Stimulated activated CD8-positive, alpha-beta memory T cell treated with anti-CD3 and anti-CD28 coated beads, Interleukin-15, amount 100 ng/mL, for 4 hours (primary cell): ENCODE measurements at places on chromosomes 7 and 10.

DNA sequence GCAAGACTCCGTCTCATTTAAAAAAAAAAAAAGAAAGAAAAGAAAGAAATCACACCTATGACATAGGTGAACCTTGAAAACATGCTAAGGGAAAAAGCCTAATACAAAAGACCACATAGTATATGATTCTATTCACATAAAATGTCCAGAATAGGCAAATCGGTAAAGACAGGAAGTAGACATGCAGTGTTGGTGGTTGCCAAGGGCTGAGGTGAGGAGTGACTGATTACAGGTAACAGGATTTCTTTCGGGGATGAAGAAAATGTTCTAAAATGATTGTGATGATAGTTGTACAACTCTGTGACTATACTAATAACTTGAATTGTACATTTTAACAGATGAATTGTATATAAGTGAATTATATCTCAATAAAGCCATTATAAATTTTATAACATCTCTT lies 3.3 kb downstream of the XPNPEP1 start:
- DNase-seq: no peak

DNA sequence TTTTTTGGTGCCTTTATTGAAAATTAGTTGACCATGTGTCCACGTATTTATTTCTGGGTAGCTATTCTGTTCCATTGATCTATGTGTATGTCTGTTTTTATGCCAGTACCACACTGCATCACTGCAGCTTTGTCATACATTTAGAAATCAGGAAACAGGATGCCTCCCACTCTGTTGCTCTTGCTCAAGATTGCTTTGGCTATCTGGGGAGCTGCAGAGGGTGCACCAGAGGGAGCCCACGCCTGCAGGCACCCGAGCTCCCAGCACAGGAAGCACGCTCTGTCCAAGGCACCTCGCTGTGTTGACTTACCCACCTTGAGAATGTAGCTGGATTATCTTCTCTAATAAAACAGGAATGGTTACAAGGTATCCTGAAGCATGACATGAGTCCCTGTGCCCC lies 301.7 kb downstream of the TCERG1L start:
- DNase-seq: no peak

DNA sequence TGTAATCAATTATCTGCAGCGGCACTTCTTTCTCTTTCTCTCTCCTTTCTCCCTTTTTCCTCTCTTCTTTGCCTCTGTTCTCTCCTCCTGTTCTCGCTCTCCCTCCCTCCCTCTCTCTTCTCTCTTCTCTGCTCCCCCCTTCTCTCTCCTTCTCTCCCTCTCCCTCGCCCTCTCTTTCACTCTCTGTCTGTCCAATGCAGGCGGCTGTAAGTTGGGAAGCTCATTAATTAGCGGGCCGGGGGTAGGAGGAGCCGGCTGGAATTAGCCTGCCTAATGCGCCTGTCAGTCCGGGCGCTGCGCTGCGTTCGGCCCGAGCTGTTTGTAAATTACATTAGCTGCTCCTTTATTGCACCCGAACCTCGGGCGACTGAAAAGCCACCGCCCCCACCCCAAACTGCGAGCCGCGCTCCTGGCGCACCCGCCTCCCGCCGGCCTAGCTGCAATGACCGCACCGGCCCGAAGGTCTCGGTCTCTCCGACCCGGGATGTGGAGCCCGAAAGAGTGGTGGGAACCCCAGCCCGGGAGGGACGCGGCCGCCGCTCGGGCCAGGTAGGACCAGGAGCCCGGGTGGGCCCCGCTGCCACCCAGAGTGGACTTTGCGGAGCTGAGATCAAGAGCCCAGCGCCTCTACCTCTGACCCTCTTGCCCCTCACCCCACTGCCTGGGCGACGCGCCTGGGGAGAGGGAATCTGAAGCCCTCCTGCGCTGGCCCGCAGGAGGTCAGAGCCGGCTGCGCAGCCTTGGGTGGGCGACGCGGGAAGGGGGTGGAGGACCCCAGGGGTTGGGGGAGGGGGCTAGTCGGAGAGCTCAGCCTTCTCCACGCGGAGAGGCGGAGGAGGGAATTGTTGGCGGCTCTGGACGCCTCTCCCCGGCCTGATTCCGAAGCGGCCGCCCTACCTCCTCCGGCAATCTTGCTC lies at the start of gene LBX1:
TSS of gene LBX1 (minus strand) at position 198 of the 917 bp plus-strand sequence. CDS start 648 bp downstream, outside the sequence.
- no peak for DNase-seq

- DNase-seq: no peak
Observed at GRCh38 chr7:47666164-47666862, 84.4 kb upstream of the TNS3 start.

DNA sequence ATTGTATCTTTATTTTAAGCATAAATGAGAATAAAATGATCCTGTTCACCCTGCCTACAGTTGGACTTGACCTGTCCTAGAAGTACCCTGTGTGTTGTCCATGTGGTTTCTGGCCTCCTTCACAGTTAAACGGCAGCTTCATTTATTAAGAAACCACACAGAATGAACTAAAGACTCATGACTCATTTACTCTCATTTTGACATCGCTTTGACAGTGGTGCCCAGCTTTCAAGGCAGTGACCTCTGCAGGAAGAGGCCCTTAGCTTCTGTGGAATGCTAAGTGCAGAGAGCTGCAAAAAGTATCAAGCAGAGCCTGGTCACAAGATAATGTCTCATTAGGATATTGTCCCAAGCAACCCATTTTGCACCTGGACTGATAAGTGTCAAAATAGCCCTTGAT lies 93.4 kb downstream of the AVL9 start:
- no peak for DNase-seq

- DNase-seq: no peak
Observed at GRCh38 chr10:1536341-1536740, 201.0 kb downstream of the ADARB2 start.

- DNase-seq: no peak
Observed at GRCh38 chr10:86936661-86937501, 20.5 kb downstream of the MMRN2 start.

GRCh38 chr10:10662716-10663408 lies 354.8 kb upstream of the CELF2 start:
- DNase-seq: no peak

- no peak for DNase-seq
Observed at GRCh38 chr10:46308666-46309450, 22.1 kb downstream of the ANTXRL start.

DNA sequence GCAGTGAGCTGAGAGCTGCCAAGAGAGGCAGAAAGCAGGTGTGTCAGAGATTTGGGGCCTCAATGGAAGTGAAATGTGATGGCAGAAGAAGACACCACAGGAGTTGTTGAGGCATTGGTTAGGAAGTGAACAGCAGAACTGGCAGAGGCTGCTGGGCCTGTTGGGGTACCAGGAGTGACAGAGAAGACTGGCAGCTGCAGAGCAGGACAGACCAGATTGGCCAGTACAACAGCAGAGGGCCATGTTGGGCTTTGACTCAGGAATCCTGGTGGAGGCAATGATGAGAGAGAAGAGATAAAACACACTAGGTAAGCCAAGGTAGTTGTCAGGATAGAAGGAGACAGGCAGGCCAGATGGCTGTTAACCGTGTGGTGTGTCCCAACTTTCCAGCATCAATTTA lies 19.9 kb upstream of the HERPUD2 start:
- DNase-seq: no peak

DNA sequence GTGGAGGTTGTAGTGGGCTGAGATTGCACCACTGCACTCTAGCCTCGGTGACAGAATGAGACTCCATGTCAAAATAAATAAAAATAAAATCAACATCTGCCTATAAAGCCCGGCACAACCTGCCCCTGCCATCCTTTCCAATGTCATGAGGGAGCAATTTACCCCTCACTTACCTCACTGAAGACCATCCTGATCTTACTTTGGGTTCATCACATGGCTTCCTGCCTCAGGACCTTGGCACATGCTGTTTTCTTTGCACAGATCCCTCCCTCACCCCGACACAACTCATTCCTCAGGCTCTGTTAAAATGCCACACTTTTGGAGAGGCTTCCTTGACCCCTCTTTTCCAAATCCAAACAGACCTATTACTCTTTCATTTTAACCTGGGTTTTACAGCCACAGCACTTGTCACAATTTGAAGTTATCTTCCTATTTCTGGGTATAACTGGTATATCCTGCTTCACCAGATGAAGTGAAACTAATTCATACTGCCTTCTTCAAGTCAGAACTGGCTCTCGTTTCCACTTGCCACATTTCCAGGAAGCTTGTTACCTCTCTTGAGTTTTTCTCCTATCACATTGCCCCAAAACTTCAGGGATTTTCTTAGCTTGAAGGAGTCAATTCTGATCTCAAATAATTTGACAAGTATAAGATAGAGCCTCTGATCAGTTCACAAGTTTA lies 69.3 kb upstream of the PARD3 start:
- DNase-seq: no peak

GRCh38 chr10:87935290-87936141 lies 72.1 kb downstream of the PTEN start:
- no peak for DNase-seq
